ENCODE measurements at places on chromosomes 1 and 21.

DNA sequence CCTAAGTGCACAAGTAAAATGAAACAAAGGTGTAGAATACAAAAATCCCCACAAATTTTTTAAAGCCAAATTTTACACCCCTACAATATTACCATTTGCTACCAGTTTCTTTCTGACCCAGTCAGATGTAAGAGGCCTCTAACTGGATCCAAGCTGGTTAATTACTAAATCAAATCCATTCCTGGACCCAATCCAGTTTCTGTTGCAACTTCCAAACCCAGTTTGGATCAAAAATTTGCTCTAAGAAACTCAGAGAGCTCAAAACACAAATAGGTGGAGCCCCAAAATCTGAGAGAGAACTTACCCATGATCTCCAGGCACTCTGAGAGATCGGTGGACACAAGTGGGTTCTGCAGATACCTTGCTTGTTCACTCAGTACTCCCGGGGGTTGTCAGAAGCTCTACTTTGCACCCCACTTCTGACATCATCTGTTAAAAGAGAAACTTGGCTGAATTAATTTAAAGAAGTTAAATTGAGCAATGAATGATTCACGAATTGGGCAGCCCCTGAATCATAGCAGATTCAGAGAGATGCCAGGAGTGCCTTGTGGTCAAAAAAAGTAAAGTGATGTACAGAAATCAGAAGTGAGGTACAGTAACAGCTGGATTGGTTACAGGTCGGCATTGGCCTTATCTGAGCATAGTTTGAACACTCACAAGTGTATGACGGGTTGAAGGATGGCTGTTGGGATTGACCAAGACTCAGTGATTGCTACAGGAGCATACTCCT lies 448.0 kb downstream of the KCNT2 start:
- no peak for DNase-seq

GRCh38 chr1:159012495-159012894 lies 2.8 kb downstream of the IFI16 start:
- peak; percentile 17 for DNase-seq

GRCh38 chr1:23496490-23497181 lies 12.7 kb upstream of the ASAP3 start:
- DNase-seq, result no peak

DNA sequence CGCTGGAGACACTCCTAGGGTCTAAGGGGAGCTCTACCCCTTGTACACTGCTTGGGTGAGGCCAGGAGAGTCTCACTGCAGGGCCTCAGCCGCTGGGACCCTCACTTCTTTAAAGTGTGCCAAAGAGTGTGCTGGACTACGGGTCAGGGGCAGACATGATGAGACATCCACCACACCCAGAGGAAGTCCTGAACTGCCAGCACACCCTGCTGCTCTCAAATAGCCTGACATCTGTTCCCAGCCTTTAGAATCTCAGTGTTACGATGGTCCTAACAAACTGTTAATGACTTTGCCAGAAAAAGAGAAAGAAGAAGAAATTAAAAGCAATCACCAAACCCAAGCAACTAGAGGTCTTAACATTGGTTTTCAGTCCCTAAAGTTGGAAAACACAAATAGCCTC lies 49.0 kb downstream of the MRPL37 start:
- DNase-seq, result no peak

DNA sequence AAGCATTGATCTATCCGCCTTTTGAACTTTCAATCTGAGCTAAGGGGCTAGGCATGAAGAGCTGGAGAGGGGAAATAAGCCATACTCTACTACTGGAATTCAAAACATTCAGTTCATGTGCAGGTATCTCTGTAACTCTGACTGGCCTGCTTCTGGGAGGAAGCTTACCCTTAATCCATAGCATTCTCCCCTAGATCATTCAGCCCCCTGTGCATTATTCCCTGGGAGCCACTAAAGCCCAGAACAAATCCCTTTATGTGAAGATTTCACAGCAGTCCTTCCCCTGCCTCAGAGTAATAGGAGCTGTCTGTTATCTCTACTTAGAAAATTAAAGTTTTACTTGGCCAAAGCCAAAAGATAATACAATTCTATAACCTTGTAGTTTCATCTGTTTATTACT lies 300.7 kb downstream of the SEC16B start:
- no peak for DNase-seq

DNA sequence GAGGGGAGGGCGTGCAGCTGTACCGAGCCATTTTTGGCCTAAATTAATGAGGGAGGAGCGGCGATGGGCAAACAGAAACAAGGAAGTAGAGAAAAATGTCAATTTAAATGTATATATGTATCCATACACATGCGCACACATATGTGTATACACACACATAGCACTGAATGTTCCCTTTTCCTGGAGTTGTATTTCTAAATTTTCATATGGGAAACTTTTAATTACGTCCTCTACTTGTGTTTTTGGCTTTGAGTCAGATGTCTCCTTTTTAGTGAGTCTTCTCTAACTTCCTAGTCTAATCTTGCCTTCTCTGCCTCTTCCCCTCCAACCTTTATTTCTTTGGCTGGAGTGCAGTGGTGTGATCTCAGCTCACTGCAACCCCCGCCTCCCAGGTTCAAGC lies 15.4 kb upstream of the CYYR1 start:
- DNase-seq, result no peak

DNA sequence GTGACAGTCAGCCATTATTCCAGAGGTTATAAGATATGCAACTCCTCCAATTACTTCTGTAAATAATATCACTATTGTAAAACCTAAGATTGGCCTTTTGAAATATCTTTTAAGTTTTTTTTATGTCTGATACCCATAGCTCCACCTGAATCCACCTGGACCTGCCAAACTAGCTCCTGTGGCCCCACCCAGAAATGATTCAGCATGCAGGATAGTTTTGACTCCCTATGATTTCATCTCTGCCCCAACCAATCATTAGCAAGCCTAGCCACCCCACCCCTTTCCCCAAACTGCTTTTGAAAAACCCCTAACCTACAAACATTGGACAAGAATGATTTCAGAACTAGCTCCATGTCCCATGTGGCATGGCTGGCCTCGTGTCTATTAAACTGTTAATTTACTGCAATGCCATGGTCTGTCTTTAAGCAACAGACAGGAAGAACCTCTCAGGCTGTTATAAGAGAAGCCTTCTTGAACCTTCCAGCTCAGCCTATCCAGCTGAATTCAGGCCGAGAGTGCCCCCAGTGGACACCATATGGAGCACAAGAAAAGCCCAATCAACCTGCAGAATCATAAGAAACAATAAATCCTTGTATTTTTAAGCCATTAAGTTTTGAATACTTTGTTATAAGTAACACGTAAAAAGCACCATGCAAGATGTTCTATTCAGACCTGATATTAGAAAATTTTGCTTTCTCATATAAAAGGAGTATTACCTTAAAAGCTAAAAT lies 263.0 kb upstream of the ZRANB2 start:
- DNase-seq, result no peak

DNA sequence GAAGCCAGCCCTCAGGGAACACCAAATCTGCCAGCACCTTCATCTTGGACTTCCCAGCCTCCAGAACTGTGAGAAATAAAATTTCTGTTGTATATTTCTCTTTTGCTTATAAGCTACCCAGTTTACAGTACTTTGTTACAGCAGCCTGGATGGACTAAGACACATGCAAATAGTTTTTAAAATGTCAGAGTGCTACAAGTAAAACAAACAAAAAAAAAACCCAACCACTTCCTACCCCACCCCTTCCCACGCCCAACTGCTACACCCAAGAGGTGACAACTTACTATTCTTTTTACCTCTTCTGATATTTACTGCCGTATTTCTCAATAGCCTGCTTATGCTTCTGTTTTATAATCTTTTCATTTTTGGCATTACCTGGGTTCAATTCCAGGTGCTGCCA lies 8.6 kb upstream of the SPSB1 start:
- no peak for DNase-seq

GRCh38 chr1:219459351-219460080 lies 153.4 kb downstream of the ZC3H11B start:
- DNase-seq, result no peak

- DNase-seq, result no peak
These were observed 41.8 kb downstream of the FLVCR1 start for GRCh38 chr1:212899845-212900244.

DNA sequence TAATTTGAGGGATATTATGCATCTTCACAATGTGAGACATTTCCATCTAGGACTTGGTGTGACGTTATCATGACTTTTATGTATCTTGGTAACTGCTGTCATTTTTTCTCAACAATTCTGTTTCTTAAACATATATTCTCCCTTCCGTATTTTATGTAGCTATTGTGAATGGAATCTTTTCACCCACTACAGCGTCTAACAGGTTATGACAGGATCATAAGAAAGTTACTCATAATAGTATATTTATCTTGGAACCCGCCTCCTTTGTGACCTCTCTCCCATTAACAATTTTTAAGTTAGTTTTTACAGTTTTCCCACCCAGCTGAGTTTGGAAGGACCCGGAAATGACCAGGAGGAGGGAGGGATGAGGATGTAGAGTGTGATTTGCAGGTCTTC lies 6.8 kb upstream of the DMRTA2 start:
- DNase-seq, result no peak

DNA sequence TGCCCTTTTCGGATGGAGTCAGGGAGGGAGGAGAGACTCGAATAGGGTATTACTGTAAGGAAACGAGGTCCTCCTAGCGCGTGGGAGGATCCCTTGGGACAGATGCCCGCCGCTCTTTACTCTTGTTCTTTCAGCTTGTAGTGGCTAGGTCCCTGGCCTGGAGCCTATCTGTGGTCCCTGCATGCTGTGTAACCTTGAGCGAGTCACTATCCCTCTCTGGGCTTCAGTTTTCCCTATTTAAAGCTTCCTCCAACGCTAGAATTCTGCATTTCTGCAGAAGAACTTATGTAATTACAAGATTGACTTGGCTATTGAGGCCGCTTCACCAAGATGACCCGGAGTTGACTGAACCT lies 744 bp downstream of the MIER1 start:
- DNase-seq, result no peak

DNA sequence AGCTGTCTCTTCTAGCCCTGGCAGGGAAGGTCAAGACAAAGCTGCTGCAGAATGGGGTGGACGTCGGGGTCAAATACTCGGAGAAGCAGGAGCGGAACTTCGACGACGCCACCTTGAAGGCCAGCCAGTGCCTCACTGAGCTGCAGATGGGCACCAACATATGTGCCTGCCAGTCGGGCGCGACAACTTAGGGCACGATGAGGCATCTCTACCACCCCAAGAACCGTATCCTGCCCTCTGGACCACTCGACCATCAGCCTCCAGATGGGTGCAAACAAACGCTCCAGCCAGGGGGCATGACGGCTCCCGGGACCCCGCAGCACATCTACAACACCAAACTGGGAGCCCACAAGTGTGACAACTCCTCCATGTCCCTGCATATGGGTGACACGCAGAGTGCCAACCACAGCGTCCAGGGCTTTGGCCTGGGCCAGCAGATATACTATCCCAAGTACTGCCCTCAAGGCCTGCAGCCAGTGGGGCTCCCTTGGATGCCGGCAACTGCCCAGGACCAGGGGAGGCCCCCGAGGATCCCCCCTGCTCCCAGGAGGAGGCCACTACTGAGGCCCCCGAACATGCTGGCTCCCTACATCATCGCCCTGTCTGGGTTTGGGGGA lies 42.5 kb upstream of the POGK start:
- no peak for DNase-seq

DNA sequence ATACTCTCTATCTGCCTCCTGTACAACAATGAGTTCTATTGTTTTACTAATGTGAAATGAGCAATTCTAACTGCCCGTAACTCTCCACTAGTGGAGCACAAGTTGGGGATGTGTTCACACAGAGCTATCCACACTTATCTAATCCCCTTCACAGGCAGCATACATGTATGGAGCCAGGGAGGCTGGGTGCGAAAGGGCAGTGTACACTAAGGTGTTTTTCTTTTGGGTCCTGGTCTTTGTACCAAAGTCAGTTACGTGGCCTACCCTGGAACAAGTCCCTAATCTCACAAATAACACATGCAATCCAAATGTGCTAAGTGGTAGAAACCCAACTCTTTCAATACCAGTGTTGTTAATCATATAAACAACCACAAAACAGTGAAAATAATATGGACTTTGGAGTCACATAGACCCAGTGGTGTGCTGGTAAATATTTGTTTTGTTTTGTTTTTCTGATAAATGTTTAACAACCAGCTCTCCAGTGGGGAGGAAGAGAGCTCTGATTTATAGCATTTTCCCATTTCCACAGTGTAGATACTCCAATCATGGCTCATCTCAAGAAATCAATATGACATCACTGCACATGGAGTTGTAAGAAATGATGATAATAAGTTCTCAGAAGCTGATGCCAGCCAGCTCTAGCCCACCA lies 319.9 kb upstream of the DUSP10 start:
- no peak for DNase-seq

GRCh38 chr1:69787151-69787550 lies 219.4 kb downstream of the LRRC7 start:
- no peak for DNase-seq

GRCh38 chr1:61428146-61428545 lies 296.8 kb downstream of the TM2D1 start:
- DNase-seq, result no peak

DNA sequence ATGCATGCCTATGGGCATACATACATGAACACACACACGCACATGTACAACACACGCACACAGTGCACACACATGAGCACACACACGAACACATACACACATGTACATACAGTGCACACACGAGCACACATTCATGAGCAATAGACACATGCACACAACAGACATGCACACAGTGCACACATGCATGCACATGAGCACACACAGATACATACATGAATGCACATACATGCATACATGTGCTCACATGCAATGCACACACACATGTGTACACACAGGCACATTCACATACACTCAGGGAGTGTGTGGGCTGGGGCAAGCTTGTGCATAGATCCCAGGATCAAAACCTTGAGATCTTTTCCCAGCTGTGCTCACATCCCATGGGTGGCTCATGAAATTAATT lies 18.9 kb downstream of the CRYAA start:
- DNase-seq, result no peak

- no peak for DNase-seq
These were observed 113.7 kb downstream of the FAF1 start for GRCh38 chr1:50846224-50846839.

GRCh38 chr1:108878160-108878469 lies 1.3 kb downstream of the GPSM2 start:
- no peak for DNase-seq

DNA sequence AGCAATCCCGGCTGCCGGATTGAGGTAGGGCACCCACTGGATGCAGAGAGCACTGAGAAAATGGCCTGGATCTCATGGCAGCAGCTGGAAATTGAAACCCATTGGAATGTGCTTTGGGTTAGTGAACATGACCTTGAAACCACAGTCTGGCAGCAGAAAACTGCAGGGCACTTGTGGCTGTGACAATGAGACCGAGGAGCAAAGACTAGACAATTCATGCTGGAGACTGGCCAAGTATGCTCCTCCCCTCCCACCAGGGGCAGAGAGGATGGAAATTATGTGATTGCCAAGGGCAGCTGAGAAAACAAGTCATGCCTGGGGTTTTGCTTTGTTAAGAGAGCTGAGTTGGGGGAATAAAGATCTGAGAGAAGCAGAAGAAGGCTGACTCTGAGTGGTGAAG lies 60.7 kb downstream of the ZNF697 start:
- DNase-seq, result no peak

DNA sequence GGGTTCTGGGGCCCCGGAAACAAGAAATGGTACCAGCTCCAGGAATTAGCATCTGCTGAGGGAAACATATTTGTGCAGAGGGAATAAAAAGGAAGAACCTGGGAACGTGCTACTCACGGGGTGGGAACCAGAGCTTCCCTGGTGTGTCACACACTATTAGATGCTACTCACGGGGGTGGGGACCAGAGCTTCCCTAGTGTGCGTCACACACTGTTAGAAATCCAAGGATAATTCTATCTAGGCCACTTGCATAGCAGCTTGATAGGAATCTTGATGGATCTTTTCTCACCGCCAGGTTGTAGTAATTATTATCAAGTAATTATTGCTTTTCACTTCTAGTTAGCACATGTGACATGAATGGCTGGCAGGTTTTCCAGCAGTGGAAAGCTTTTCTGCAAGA lies 54.5 kb upstream of the SCCPDH start:
- no peak for DNase-seq

All from stimulated activated CD4-positive, alpha-beta T cell treated with anti-CD3 and anti-CD28 coated beads, Interleukin-4, amount 100 ng/mL, for 4 hours (primary cell).